ENCODE measurements at places on chromosomes 12 and 14. TPM values are rescaled to one million over a fixed set of nuclear protein-coding genes. Genes with fewer than 3 reads are reported as not detected.
A peak's percentile ranks its signal among the peaks of the same experiment; 100 is the strongest.

DNA sequence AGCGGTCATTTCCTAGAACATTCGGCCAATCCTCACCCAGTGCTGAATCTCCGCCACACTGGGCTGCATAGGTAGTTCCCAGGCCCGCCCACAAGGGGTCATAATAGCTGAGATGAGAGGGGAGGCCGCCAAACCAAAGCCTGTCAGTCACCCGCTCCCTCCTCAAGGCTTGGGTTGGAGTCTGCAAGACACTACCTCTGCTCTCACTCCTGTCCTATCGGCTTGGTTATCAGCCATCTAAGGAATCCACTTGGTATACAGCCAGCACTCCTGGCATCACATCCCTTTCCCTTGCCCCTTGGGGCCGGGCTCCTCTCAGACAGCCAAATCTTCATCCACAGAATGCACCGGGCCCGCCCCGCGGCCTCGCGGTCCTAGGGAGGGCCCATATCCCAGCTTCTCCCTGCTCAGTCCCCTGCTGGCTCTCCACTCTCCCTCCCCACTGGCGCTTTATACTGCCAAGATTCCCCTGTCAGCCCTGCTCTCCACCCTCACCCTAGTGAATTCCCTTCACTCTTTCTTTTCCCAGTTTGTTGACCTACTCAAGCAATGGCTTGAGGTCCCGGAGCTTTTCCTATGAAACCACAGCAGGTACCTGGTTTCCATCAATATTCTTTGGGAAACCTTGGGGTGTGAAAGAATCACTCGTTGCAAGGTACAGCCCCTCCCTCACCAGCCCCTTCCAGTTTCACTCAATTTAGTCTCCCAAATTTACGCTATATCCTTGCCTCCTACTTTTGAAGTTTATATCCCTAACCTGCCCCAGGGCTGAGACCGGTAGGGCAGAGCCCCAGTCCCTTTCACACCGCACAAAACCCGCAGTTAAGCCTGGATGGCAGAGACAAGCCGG lies 1.4 kb downstream of the IFFO1 start:
- DNase-seq, result peak; percentile 62

The RECQL gene
- 21.3 TPM for total RNA-seq

The CCDC184 gene
- total RNA-seq, result 0.34 TPM

DNA sequence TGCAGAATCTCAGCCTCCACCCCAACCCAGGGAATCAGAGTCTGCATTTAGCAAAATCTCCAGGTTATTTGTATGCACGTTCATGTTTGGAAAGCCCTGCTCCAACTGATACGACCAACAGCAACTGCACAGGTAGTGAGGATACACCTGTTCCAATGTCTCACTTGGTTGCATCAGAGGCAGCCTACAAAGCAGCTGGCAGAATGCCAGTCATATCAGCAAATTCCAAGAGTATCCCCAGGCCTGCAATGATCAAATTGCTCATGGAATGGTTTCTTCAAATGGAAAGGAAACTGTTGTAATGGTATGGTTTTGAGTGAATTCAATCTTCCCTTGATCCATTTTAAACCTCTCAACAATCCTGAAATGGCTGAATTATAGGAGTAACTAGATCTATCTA lies 75.4 kb downstream of the GRIP1 start:
- no peak for DNase-seq

The IL22 gene
- not detected for total RNA-seq

GRCh38 chr12:61525331-61525730 lies 734.9 kb upstream of the USP15 start:
- no peak for DNase-seq

DNA sequence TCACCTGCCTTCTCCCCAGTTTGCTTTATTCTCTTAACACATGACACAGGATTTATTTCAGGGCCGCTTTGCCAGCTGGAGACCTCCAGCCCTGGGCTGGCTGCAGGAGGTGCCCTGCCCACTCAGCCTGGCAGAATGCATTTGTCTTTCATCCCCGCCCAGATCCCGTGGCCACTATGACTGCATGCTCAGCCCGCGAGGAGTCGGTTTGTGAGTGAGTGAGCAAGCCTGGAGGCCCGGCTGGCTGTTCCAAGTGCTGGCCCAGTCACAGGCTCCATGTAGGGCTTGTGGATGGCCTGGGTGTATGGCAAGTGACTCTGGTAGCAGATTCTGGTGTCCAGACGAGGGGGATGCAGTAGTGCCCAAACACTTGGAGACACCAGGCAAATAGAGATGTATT lies 2.1 kb downstream of the TDP1 start:
- DNase-seq, result no peak

DNA sequence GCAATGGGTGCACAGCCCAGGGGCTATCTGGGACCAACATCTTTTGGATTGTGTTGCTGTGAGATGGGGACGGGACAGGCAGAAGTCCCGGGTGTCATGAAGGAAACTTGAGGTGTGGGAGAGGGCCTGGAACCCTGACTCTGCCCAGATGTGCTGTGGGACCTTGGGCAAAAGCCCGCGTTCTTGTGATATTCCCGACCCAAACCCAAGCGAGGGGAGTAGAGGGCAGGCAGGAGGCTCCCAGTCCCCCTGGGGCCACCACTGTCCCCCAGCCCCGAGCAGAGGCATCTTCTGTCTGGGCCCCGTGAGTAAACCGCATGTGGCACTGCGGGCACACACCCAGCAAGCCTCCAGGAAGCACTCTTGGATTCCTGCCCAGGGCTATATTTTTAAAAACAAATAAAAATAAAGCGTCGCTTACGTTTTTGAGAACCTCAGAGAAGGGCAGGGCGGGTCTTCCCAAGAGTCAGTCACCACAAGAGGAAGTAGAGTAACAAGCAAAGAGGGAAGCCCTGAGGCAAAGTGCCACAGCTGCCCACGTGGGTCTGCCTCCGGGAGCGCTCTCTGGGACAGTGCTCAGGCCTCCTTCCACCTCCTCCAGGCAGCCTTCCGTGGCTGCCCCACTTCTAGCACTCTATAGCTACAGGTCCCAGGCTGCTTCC lies 39.5 kb downstream of the BEGAIN start:
- DNase-seq, result peak; percentile 55

DNA sequence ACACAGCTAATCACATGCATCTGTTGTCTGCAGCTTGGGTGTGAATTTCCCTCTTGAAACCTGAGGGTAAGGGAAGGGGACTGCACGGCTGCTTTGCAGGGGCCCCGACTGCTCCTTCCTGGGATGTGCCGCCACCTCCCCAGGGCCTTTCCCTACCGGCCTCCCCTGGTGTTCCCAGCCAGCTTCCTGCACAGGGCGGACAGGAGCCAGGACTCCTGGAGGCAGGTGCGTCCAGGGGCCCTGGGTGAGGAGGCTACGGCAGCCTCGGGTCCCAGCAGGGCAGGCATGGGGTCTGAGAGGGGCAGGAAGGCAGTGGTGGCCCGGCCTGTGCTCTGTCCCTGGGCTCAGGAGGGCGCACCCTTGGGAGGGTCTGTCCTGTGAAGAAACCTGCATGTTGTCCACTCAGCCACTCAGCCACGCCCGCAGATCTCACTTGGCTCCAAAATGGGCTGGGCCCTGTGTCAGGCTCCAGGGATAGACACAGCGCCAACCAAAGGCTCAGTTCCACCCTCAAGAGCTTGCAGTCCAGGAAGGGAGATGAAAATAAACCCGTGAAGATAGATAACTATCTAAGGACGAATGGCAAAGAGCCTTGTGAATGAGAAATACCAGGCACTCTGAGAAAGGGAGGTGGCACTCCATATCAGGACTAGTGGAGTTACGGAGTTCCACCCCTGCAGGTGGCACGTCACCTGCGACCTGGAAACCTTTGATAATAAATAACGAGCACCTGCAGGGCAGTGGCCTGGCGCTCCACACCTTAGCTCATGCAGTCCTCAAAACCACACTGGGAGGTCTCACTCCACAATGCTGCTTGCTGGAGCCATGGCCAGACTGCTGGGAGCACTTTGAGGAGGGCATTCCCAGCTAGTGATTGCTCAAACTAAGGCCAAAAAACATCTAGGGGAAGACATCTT lies 427.4 kb downstream of the AACS start:
- DNase-seq, result no peak

The WNK1 gene
- total RNA-seq, result 81.0 TPM

DNA sequence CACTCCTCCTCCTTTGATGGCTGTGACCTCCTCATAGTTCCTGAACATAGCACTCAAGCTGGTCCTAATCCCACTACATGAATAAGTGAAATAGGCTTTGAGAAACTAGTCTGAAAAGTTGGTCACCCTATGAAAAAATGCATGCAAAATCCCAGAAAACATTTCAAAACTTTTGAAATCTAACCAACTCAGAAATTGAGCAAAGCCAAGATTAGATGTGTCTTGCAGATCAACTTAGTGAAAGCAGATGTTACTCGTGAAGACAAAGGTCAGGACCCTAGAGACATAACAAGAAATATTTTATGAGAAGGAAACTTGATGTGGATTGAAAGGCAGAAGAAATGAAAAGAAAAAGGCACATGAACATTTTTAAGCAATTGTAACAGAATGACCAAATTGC lies 63.3 kb downstream of the TSHR start:
- DNase-seq, result no peak

The FBRSL1 gene
- 124 TPM for total RNA-seq

- DNase-seq, result no peak
These were observed 11.7 kb downstream of the SLC38A4 start for GRCh38 chr12:46814143-46814542.

The KLRC4 gene
- total RNA-seq, result 2.1 TPM

DNA sequence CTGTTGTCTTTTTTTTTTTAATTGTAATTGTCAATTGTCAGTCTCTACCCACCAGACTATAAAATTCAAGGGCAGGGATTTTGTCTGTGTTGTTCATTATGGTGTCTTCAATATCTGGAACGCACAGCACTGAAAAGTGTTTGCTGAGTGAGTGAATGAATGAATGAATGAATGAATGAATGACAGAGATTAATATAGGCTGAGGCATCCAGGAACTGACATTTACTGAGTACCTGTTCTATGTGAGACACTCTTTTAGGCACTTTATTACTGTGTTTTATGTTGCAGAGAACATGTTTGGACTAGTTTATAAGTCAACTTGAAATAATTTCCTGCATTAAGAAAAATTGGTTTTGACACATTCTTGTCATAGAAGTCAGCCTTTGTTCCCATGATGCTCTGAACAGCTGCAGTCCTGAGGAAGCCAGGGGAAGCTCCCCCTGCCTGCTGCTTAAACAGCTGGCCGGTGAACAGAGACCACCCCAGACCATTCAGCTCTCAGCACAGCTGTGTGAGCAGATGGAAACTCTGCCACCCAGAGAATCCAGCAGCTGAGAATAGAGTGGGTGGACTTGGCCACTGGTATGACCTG lies 160.7 kb upstream of the CCND2 start:
- no peak for DNase-seq

- peak; percentile 43 for DNase-seq
These were observed 45.2 kb upstream of the C14orf132 start for GRCh38 chr14:95993768-95994592.

DNA sequence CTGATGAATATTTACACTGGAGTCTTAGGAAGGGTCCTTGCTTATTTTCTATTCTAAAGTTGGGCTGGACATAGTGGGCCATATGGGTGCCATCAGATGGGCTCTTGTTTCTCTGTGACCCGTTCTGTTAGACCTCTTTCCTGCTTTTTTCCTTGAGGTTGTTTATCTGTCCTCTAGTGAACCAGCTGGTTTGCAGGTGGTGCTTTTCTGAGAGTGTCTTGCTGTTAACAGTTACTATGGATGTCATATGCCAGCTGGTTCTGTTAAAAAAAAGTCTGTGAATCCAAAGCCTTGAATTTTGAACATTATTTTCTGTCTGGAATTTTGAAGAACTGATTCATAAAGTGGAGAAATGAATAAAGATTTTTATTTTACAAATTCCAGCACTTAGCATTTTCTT lies 29.2 kb downstream of the ZC3H14 start:
- no peak for DNase-seq

GRCh38 chr12:93571365-93571924 lies 1.0 kb upstream of the SOCS2 start:
- peak; percentile 50 for DNase-seq

DNA sequence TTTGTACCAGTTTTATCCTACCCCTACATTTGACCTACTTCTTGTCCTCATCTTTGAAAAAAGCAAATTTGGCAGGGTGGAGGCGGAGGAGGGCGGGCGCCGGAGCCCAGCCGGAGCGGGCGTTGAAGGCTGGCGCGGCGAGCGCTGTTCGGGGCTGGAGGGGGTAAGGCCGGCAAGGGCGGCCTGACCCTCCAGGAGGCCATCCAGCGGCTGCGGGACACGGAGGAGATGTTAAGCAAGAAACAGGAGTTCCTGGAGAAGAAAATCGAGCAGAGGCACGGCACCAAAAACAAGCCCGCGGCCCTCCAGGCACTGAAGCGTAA lies 27.2 kb downstream of the FBXO34 start:
- DNase-seq, result no peak
